ENCODE measurements at places on chromosomes 12 and 14. TPM values are rescaled to one million over a fixed set of nuclear protein-coding genes. Genes with fewer than 3 reads are reported as not detected.

Gene AQP6
- polyA plus RNA-seq = 18.4 TPM

Gene KCNJ8
- polyA plus RNA-seq = 22.3 TPM

Gene NRL
- 1.8 TPM for polyA plus RNA-seq

Gene TSPAN19
- polyA plus RNA-seq = 0.78 TPM

Gene WNT1
- polyA plus RNA-seq = not detected

Gene TPPP2
- polyA plus RNA-seq = 4.3 TPM

Gene STX2
- 26.7 TPM for polyA plus RNA-seq

Gene CLEC9A
- polyA plus RNA-seq = 0.51 TPM

Gene OTOGL
- 0.83 TPM for polyA plus RNA-seq

Gene ESPL1
- 8.0 TPM for polyA plus RNA-seq

Gene LRP1-AS
- 0.44 TPM for polyA plus RNA-seq

Gene RIPK3
- 3.1 TPM for polyA plus RNA-seq

Gene COA8
- 39.5 TPM for polyA plus RNA-seq

Gene CD69
- 2.2 TPM for polyA plus RNA-seq

Gene SLC8A3
- polyA plus RNA-seq = 0.53 TPM

Gene GPRC5D
- 0.86 TPM for polyA plus RNA-seq

Gene ACYP1
- polyA plus RNA-seq = 29.3 TPM

Gene COQ10A
- 16.8 TPM for polyA plus RNA-seq

Gene GLI1
- polyA plus RNA-seq = 18.8 TPM

Gene SYNE3
- 1.9 TPM for polyA plus RNA-seq

Gene ESR2
- 0.82 TPM for polyA plus RNA-seq

Gene NANOG
- polyA plus RNA-seq = 0.06 TPM

Gene DACT1
- 35.5 TPM for polyA plus RNA-seq

Gene C12orf43
- 17.0 TPM for polyA plus RNA-seq

Gene RFX4
- not detected for polyA plus RNA-seq

Gene DDX54
- polyA plus RNA-seq = 74.2 TPM

Gene TEAD4
- 20.4 TPM for polyA plus RNA-seq

Gene PHC1
- 61.1 TPM for polyA plus RNA-seq

Gene ANAPC5
- 134 TPM for polyA plus RNA-seq

Gene SAMD15
- 8.4 TPM for polyA plus RNA-seq

Gene LTBP2
- polyA plus RNA-seq = 2.7 TPM

Gene SHMT2
- polyA plus RNA-seq = 79.2 TPM

Gene TBX5
- not detected for polyA plus RNA-seq

Gene MYH6
- polyA plus RNA-seq = 0.21 TPM

Gene SUPT16H
- polyA plus RNA-seq = 151 TPM

Gene G2E3
- 27.7 TPM for polyA plus RNA-seq

Gene FGF23
- polyA plus RNA-seq = 0.08 TPM

Gene PAPLN
- polyA plus RNA-seq = 24.4 TPM

Gene TAS2R8
- polyA plus RNA-seq = not detected

Gene CYP27B1
- polyA plus RNA-seq = 1.0 TPM

Gene PKP2
- 21.5 TPM for polyA plus RNA-seq

Gene SRRM4
- polyA plus RNA-seq = not detected

Gene NELL2
- 26.5 TPM for polyA plus RNA-seq

Gene PELI2
- polyA plus RNA-seq = 25.2 TPM

Gene ABHD12B
- 0.33 TPM for polyA plus RNA-seq

Gene LRFN5
- polyA plus RNA-seq = 8.6 TPM

Gene ERBB3
- polyA plus RNA-seq = 82.9 TPM

Gene PTPN21
- polyA plus RNA-seq = 35.8 TPM

Gene CCDC38
- 0.37 TPM for polyA plus RNA-seq

Gene GAS2L3
- polyA plus RNA-seq = 18.3 TPM

Gene MGAT2
- polyA plus RNA-seq = 6.7 TPM

Gene ANO4
- polyA plus RNA-seq = 0.92 TPM

Gene BICDL1
- 36.2 TPM for polyA plus RNA-seq

Gene OAS2
- polyA plus RNA-seq = 7.7 TPM

All from right renal cortex interstitium (tissue), 3 donors.